ENCODE measurements at places on chromosomes 4 and X.

GRCh38 chr4:83329521-83330110 lies 5.0 kb downstream of the HPSE start:
- DNase-seq: no peak

GRCh38 chr4:30153427-30153826 lies 566.7 kb upstream of the PCDH7 start:
- DNase-seq: no peak

GRCh38 chrX:129701624-129702069 lies 37.1 kb upstream of the XPNPEP2 start:
- DNase-seq: no peak

- no peak for DNase-seq
Observed at GRCh38 chrX:8579602-8580001, 115.0 kb downstream of the VCX3B start.

GRCh38 chr4:2723751-2724150 lies 32.4 kb downstream of the TNIP2 start:
- DNase-seq: no peak

GRCh38 chr4:113476800-113477199 lies 284.7 kb downstream of the CAMK2D start:
- no peak for DNase-seq

- no peak for DNase-seq
Observed at GRCh38 chr4:120714417-120715010, 208.0 kb downstream of the PRDM5 start.
